Gastroesophageal sphincter (tissue), 4 donors: ENCODE measurements at places on chromosomes 1 and 21. TPM values are rescaled to one million over a fixed set of nuclear protein-coding genes. Genes with fewer than 3 reads are reported as not detected.

DNA sequence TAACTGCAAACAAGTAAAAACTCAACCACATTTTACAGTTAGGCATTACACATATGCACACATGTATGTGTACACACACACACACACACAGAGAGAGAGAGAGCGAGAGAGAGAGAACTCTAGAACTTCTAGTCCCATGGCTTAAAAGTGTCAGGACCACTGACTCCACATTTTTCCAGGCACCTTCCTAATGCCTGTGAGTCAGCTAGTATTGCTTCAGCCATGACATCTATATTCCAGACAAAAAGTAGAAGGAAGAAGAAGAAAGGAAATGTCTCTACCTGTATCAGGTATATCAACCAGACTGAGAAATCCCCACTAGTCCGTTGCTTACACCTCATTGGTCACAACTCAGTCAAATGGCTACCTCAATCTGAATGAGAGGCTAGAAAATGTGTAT is 31.9 kb upstream of the TACSTD2 start:
- ATAC-seq = no peak

GRCh38 chr1:41317361-41317760 is 43.9 kb upstream of the FOXO6 start:
- ATAC-seq = no peak

- ATAC-seq = no peak
Observed at GRCh38 chr1:204154568-204155255, 2.9 kb upstream of the ETNK2 start.

OR2L13 gene
- not detected for total RNA-seq

AGMAT gene
- not detected for total RNA-seq

MRPL24 gene
- total RNA-seq = 50.6 TPM

CCDC17 gene
- 1.2 TPM for total RNA-seq

TNFRSF18 gene
- total RNA-seq = not detected

PTGFR gene
- total RNA-seq = 11.6 TPM

COL11A1 gene
- total RNA-seq = not detected

LAMTOR5 gene
- 90.0 TPM for total RNA-seq

KCNJ10 gene
- total RNA-seq = not detected
